ENCODE measurements at places on chromosomes 3 and 15.

DNA sequence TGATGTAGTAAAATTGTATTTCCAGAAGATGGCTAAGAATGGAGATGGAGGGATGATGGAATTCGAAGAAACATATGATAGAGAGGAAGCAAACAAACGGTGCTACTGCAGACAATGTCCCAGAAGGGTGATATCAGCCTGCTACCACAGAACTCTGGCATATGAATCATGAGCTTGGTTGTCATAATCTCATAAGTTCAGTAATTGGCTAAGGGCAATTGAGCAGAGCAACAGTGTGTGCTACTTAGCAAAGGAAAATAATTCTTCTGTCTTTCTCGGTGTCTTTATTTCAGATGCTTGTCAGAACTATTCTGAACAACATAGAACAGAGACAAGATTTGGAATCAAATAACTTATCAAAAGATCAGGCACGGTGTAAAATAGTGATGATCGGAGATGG lies 407.3 kb downstream of the GBE1 start:
- no peak for DNase-seq

DNA sequence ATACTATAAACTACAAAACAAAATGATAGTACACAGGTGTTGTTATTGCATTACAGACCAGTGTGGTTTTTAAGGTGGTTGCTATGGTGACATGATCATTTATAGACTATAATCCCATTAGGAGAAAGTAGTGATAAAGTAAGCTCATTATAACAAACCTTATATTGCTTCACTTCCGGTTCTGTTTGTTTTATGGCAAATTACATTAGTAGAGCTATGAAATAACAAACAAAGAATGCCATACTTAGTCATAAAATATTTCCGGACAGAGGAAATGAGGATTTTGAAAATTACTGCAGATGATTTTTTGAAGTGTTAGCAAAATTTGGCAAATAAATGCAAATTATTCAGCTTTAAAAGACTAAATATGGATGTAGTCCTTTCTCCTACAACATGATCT lies 640.4 kb upstream of the ARPP21 start:
- DNase-seq: no peak

DNA sequence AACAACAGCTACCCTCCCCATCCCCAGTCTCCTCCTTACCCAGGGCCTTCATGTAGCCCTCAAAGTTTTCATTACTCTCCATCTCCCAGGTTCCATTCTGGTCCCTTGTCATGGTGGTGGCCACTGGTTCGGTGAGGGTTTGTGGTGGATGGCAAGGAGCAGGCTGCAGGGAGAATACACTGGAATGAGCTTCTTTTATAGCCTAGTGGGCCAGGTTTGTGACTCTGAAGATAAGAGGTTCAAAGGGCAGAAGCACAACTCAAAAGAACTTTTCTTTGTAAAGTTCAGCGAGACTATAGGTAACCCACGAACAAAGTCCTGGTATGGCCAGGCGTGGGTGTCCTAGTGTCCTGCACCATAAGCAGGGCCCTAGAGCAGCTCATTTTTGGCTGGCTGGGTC lies at the start of gene RBP2:
Gene RBP2, minus strand, starts transcription at position 169 of the 400 bp plus-strand sequence. Its CDS starts 57 bp downstream, at position 112.
- no peak for DNase-seq

GRCh38 chr15:71562251-71562650 lies 248.1 kb upstream of the NR2E3 start:
- no peak for DNase-seq

DNA sequence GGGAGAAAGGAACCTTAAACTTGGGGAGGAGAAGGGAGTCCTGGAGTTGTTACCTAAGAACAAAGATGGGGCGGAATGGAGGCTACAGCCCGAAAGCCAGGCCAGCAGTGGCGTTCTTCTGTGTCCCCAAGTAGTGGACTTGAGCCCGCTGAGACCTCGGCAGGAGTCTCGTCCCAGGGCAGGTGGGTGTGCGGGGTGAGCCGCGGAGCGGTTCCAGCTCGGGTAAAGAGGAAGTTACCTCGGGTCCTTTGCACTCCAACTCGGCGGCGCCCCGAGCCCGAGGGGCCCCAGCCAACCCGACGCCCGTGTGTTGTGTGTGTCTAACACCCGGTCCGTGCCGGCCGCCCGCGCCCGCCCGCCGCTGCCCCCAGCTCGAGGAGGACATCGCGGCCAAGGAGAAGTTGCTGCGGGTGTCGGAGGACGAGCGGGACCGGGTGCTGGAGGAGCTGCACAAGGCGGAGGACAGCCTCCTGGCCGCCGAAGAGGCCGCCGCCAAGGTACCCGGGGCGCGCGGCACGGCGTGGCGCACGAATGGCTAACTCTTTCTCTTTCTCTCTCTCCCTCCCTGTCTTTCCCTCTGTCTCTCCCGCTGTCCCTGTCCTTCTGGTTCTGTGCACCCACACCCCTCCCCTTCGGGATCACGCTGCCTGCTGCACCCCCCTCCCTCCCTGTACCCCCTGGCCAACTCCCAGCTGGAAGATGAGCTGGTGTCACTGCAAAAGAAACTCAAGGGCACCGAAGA lies 959 bp downstream of the TPM1 start:
- DNase-seq: no peak

DNA sequence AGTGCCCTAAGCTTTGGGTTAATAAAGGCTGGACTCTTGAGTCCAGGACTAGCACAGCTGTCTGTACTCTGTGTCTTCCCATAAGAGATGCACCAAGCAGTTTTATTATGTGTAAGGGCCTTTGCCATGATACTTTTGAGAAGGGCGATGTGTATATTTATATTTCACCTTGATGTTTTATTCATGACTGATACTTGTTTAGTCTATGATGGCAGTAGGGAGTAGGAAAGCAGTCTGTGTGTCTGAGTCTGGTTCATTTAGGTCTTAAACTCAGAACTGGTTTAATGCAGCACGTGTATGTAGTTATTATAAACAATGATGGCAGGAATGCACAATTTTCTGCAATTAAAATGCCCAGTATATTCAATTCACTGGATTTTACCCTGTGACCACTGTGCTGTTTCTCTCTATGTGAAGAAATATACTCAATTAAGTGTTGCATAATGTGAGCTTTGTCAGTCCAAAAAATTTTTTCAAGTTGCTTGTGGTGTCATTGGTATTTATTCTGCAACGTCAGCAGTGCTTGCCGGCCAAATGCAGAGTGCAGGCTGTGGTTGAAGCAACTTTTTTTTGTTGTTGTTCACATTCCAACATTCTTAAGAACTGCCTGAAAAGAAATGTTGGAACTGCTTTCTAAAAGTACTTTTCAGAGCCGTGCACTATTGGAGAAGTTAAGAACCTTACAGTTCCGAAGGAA lies 423.7 kb upstream of the SEMA6D start:
- DNase-seq: no peak

DNA sequence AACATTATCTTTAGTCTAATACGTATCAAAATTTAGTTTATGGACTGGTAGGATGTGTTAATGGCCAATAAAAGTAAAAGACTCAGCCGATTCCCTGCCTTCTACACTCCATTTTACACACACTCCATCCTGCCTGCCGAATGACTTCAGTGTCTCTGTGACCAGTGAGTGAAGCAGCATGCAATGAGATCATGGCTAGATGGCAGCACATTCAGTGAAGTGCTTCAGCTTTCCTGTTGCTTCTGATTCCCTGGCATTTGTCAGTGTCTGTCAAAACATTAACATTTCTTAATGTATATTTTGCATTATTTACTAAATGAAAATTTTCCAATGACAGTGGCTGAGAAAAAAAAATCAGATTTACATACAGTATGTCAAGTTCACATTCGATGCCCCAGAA lies 412.0 kb downstream of the FHIT start:
- no peak for DNase-seq

DNA sequence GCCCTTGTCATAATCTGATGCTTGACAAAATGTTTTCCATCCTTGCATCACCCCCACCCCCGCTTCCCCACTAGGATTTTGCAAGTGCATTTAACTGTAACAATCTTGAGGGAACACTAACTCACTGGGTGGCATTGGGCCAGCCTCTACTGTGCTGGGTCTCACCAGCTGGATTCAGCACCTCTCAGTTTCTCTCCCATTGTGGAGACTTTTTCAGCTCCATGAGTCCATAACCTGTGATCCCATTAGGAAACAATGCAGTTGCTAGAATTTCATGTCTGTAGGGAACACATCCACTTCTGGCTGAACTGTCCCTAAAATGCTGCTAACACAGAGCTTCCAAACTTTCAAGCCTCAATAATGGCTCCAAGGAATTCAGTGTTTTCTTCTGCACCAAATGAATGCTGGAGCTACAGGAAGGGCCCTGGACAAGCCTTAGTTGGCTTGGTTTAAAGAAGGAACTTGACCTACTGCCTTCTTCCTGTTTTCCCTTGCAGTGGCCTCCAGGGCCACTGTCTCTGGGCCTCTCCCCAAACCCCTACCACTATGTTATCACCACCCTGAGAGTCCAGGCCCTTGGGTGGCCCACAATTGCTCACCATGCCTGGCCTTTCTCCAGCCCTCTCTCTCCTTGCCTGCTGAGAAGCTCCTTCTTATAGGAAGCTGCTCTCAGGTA lies 15.6 kb downstream of the CYP19A1 start:
- DNase-seq: no peak

DNA sequence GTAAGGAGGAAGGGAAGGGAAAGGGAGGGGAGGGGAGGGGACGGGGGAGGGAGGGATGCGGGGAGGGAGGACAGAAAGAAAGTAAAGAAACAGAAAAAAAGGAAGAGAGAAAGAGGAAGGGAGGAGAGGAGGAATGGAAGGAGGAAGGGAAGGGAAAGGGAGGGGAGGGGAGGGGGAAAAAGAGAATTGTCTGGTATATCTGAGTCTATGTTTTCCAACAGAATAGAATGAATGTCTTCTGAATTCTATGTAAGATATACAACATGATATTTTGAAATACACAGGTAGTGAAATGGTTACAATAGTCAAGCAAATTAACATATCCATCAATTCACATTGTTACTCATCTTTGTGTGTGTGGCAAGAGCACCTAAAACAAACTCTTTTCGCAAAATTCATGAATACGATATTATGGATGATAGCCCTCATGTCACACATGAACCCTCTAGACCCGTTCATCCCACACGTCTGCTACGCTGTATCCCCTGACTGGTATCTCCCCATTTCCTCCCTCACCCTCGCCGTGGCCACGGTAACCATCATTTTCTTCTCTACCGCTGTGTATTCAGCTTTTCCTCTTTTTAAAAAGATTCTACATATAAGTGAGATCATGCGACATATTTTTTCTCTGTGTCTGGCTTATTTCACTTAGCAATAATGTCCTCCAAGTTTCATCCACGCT lies 168.9 kb downstream of the XXYLT1 start:
- no peak for DNase-seq

- DNase-seq: no peak
Observed at GRCh38 chr15:87080547-87080946, 1000.9 kb downstream of the AGBL1 start.
